Endothelial cell of umbilical vein (primary cell): ENCODE measurements at places on chromosomes 16 and 17.

- DNase-seq, result peak; percentile 61
These were observed 10.3 kb upstream of the FZD2 start for GRCh38 chr17:44546671-44547606.

DNA sequence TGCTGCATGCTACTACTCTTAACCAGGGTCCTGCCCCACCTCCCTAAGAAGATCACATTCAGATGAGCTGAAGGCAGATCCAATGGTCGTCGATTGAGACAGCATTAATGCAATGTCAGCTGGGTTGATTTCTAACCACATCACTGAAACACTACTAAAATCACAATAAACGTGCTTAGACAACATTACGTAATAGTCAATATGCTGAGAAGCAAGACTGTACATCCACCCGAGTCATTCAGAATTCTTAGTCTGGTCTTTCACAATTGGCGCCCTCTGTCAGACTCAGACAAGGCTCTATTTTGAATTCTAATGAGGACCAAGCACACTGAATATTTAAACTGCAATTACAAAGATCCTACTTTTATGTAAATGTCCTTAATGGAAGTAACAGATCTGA lies 205.2 kb downstream of the STX8 start:
- no peak for DNase-seq

DNA sequence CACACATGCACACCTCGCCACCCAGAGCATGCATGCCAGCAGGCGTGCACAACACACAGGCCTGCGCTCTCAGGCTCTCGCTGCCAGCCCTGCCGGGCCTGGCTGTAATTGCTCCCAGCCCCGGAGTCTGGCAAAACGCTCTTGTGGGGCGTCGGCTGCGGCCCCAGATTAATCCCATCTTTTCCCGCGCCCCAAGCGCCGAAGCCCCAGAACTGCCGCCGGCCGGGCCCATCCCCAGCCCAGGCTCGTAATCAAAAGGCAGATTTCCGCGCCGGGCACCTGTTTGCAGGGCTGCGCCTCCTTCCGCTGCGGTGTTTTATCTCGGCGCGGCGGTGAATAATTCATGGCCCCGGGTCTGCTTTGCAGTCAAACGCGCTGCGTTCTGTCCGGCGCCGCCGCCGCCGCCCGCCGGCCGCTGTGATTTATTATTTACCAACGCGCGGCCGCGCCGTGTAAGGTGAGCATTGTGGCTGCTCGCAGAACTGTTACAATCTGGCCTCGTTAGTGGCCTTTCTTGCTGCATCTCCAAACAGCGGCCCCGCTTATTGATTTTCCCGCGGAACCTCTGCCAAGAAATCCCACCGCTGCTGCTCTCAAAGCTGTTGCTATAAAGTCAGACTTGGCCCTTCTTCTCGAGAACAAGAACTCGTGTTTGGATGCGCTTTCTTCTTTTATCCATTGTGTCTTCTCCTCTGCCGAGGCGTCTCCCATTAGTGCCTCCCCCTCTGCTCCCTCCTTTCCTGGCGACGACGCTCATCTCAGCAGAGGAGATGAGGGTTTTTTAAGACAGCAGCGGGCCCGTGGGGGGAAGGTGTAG lies 126.1 kb downstream of the IRX5 start:
- no peak for DNase-seq

- DNase-seq, result no peak
These were observed 26.5 kb downstream of the NDE1 start for GRCh38 chr16:15676506-15676905.

DNA sequence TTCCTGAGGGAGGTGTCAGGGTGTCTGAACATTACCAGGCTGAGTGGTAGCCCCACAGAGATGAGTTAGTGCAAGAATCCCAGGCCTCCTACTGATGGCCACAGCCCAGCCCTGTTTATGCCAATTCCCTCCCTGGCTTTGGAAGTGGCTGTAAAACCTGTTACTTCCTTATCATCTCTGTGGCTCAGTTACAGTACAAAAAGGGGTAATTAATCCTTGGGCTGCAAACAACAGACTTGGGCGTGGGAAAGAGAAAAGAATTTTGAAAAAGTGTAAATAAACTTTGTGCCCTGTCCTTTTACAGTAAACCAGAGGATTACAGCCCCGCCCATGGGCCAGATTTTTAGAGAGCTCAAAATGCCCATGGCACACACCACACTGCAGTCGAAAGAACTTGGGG lies 73.1 kb upstream of the AXIN2 start:
- DNase-seq, result peak; percentile 6

DNA sequence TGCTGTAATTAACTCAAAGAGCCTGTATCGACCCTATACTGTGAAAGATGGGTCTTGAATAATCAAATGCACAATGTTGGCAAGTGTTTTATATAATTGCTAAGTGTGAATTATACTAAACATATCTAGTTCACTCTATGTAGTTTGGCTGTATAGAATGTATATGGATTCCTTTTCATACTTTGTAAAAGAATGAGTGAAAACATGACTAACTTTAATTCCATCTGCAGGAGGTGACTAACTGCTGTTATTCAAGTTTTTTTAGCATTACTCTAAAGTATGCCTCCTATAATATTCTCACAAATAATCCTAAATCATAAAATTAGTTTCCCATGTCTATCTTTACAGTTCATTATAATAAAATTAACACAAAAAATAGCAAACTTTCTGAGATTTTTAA lies 394.0 kb upstream of the MON1B start:
- DNase-seq, result no peak

DNA sequence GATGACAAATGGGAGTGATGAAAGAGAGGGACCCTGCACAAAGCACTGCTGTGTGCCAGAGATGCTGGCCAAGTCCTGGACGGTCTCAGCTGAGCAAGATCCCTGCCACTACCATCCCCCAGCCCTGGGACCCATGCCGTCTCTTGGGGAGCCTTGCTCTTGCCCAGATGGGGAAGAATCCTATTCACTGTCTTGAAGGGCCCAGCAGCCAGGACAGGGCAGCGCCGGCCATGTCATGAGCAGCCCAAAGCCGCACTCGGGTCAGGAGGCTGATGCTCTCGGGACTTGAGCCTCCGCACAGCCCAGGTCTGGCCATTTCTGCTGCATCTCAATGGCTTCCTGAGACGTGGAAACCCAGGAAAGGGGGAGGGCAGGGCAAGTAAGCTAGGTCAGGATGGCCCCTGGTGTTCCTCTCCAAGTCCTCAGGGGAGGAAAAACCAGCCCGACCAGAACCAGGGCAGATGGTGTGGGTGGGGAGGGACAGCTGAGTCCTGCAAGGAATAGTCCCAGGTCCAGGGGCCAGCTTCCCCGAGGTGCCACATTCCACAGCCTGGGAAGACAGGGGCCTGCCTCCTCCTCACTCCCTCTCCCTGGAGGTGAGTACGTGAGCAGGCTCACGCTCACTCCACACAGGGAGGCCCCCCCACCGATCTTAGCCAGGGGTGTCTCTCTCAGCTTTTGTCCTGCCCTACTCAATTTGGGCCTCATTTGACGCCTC lies 7.8 kb upstream of the KRT19 start:
- DNase-seq, result no peak

DNA sequence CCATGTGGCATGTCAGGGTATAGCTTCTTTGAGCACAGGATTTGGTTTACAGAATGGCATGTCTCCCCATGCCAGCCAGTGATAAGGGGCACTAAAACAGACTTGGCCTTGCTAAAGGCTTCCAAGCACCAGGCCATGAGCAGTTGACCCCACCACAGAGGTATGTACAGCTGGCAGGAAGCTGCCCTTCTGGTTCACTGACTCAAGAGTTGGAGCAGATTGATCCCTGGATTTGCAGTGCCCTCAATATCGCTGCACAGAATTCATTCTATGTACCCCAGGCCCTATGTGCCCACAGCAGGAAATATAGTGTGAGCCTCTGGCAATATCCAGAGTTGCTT lies 24.3 kb downstream of the HLF start:
- DNase-seq, result no peak

- DNase-seq, result no peak
These were observed 5.3 kb upstream of the CRK start for GRCh38 chr17:1461198-1461944.
